ENCODE measurements at places on chromosomes 3 and 15. TPM values are rescaled to one million over a fixed set of nuclear protein-coding genes. Genes with fewer than 3 reads are reported as not detected.

DNA sequence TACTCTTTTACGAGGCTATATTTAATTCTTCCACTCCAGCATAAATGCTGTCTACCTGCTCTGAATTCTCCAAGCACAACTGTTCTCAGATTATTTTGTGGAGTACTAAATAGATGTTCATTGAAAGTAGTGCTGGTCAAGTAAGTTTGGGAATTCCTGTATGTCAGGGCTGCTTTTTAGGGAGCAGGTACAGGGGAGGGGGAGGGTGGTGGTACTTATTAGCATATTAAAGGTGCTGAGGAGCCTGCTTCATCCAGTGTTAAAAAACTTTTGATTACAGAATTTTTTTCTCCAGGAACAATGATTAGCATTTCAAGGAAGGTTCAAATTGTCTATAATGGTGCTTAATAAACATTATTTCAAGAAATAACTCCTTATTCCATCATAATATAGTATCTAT, 59.2 kb downstream of the PPM1L start:
- H3K27me3 ChIP-seq: no peaks in the 10 kb centered on the region
- H3K4me1 ChIP-seq: peaks cover 13% of the 10 kb centered on the region
- no peak overlapping the region for H3K27ac ChIP-seq
- H3K4me3 ChIP-seq: no peak overlapping the region
- no peaks in the 10 kb centered on the region for H3K36me3 ChIP-seq

GRCh38 chr3:72782521-72782920, 65.7 kb downstream of the SHQ1 start:
- no peak overlapping the region for H3K4me3 ChIP-seq
- peaks cover 7% of the 10 kb centered on the region for H3K36me3 ChIP-seq
- H3K4me1 ChIP-seq: no peaks in the 10 kb centered on the region
- no peak overlapping the region for H3K27ac ChIP-seq
- no peaks in the 10 kb centered on the region for H3K27me3 ChIP-seq

DNA sequence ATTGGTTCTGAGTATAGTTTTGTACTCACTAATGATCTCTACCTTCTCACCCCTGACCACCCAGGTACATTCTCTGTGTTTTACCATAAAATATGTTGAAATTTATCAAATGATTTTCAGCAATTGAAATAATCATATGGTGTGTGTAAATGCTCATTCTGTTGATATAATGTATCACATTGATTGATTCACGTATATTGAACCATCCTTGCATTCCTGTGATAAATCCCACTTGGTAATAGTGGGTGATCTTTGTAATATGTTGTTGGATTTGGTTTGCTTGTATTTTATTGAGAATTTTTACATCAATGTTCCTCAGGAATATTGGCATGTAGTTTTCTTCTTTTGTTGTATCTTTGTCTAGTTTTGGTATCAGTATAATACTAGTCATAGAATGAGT, 1497.6 kb downstream of the OTOL1 start:
- DNase-seq: no peak
- no peaks in the 10 kb centered on the region for H3K27me3 ChIP-seq
- no peaks in the 10 kb centered on the region for H3K4me1 ChIP-seq

DNA sequence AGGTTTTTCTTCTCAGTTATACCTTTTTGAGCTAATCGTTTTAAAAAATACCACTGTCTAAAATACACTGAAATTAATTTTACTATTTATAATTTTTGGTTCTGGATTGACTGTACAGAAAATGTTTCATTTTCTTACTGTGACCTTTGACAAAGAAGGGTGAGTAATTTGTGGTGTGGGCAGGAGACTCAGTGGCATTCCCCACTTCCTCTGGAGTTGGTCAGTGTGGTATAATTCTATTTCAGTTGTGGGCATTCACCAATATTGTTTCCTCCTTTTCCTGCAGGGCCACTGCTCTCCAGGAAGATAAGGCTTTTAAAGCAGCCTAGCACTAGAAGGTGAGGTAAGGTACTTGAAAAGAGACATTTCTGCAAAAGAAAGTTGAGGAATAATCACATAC, 6.5 kb downstream of the DAG1 start:
- H3K36me3 ChIP-seq: no peaks in the 10 kb centered on the region
- no peak overlapping the region for H3K4me3 ChIP-seq
- peaks cover 8% of the 10 kb centered on the region for H3K4me1 ChIP-seq
- H3K27me3 ChIP-seq: no peaks in the 10 kb centered on the region
- no peak overlapping the region for H3K27ac ChIP-seq
- DNase-seq: no peak

DNA sequence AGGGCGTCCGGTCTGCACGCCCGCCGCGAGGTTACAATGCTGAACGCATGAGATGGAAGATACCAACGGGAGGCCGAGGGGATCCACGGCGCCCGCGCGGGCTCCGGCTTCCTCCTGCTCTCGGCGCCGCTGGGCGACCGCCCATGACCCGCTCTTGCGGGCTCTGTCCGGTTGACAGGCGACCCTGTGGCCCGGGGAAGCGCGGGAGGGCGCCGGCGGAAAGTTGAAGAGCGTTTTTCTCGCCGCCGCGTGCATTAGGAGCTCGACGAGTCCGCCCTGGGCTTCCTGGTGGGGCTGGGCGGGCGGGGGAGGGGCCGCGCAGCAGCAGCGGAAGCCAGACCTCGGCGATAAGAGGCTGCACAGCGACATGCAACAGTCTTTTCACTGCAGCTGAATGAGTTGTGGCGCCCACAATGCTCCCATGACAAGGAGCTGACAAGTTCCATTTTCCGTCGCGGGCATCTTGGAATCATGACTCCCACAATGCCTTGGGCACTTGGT, at the start of gene MBNL1:
TSS of gene MBNL1 (plus strand) at position 375 of the 501 bp plus-strand sequence. CDS start 31,265 bp downstream, outside the sequence.
- peaks cover 73% of the 10 kb centered on the region for H3K4me1 ChIP-seq
- H3K27me3 ChIP-seq: no peaks in the 10 kb centered on the region
- H3K36me3 ChIP-seq: no peaks in the 10 kb centered on the region
- H3K4me3 ChIP-seq: peak within 1 kb of the TSS; percentile 66
- H3K27ac ChIP-seq: peak within 1 kb of the TSS; percentile 98
- peak; percentile 85 for DNase-seq

DNA sequence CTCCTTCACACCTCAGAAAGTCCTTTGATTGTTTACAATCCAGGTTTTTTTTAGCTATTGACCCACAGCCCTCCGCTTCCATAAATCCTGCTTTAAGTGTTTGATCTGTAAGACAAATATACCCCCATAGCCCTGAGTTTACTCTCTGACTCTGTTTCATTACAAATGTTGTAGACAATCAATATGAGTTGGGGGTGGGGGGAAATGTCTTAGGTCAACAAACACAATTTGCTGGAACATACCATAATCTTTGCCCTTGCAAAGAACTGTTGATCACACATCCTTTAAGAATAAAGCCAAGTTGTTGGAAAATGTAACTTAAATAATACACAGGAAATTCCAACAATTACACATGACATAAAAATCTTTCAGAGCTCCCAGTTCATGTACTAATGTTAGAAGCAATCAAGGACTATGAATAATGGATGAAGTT, 301.8 kb upstream of the SEMA6D start:
- no peaks in the 10 kb centered on the region for H3K36me3 ChIP-seq
- no peaks in the 10 kb centered on the region for H3K4me1 ChIP-seq
- H3K27ac ChIP-seq: no peak overlapping the region
- H3K4me3 ChIP-seq: no peak overlapping the region
- DNase-seq: no peak

DNA sequence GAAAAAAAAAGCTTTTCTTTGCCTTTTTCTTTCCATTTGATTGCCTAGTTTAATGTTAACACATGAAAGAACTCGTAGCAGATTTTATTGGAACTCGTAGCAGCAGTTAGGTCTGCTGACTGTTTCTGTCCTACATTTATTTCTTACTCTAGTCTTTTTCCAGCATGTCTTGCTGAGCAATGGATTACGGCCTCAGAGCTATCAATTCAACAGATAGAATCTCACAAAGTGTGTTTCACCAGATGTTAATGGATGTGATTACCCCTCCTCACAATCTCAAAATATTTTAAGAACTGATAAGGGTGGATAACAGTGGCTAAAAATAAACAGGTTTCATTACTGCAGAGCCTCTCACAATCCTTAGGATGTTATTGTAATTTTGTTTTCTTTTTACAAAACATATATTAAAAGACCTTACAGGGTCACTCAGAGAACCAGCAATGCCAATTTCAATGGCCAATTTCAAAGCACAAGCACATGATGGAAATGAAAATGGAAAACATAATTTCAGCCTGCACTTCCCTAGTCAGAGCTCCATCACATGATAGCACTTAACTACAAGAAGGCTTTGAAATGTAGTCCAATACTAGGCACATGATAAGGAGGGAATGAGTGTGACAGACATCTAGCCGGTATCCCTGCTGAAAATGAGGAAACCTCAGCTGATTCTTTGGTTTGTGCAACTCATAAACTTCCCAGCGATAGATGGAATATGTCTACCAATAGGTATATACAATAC, 838.1 kb upstream of the SEMA6D start:
- no peaks in the 10 kb centered on the region for H3K36me3 ChIP-seq
- no peak overlapping the region for H3K4me3 ChIP-seq
- H3K27me3 ChIP-seq: no peaks in the 10 kb centered on the region
- H3K27ac ChIP-seq: no peak overlapping the region

DNA sequence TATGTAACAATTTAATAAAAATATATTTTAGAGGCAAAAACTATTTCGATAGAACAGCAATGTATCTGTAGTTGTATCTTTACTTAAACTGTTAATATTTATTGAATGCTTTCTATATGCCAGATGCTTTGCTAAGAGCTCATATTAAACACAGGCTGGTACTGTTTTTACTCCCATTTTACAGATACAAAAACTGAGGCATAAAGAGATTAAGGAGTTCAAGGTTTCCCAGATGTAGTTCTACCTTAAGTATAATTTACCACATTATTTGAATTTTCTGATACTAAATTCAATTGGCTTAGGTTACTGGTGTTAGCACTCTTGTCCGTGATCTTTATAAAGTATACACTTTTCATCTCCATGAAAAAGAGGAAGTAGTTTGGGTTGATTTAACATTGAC, 149.8 kb downstream of the ROBO2 start:
- no peaks in the 10 kb centered on the region for H3K4me1 ChIP-seq
- H3K4me3 ChIP-seq: no peak overlapping the region
- no peak overlapping the region for H3K27ac ChIP-seq
- H3K27me3 ChIP-seq: no peaks in the 10 kb centered on the region
- DNase-seq: no peak

DNA sequence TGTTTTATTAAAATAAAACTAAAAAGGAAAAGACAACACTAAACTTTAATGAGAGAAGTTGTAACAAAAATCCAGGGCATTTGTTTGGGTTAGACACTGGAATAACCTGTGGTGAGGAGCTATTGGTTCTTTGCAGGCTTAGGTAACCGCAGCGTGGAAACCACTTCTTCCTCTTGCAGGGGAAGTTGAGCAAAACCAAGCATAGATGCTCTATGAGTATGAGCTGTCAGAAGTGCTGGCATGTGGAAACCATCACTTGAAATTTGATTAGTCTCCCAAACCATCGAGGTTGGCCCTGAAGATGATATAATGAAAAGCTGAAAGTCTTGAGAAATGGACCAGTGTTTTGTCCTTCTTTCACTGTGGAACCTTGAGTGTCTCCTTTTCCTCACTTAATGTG, 127.1 kb upstream of the RBMS3 start:
- no peaks in the 10 kb centered on the region for H3K27me3 ChIP-seq
- no peak overlapping the region for H3K27ac ChIP-seq
- no peaks in the 10 kb centered on the region for H3K4me1 ChIP-seq
- DNase-seq: no peak
- no peaks in the 10 kb centered on the region for H3K36me3 ChIP-seq

DNA sequence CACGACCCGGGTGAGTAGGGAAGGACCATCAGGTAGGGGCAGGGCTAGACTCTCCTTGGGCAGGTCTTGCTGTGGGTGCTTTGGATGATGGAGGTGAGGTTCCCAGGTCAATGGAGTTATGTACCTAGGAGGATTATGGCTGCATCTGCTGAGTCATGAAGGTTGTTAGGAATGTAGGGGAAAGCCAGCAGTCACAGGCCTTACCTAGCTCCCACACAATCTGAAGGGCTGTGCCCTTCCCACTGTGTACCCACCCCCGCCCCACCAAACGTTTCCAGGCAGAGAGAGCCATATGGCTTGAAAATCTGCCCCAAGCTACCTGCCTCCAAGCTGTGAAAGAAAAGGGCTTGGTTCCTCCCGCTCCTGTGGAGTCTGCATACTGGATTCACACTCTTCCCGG, 573.4 kb upstream of the DPPA4 start:
- DNase-seq: no peak
- H3K36me3 ChIP-seq: no peaks in the 10 kb centered on the region
- no peaks in the 10 kb centered on the region for H3K27me3 ChIP-seq
- H3K4me3 ChIP-seq: no peak overlapping the region

DNA sequence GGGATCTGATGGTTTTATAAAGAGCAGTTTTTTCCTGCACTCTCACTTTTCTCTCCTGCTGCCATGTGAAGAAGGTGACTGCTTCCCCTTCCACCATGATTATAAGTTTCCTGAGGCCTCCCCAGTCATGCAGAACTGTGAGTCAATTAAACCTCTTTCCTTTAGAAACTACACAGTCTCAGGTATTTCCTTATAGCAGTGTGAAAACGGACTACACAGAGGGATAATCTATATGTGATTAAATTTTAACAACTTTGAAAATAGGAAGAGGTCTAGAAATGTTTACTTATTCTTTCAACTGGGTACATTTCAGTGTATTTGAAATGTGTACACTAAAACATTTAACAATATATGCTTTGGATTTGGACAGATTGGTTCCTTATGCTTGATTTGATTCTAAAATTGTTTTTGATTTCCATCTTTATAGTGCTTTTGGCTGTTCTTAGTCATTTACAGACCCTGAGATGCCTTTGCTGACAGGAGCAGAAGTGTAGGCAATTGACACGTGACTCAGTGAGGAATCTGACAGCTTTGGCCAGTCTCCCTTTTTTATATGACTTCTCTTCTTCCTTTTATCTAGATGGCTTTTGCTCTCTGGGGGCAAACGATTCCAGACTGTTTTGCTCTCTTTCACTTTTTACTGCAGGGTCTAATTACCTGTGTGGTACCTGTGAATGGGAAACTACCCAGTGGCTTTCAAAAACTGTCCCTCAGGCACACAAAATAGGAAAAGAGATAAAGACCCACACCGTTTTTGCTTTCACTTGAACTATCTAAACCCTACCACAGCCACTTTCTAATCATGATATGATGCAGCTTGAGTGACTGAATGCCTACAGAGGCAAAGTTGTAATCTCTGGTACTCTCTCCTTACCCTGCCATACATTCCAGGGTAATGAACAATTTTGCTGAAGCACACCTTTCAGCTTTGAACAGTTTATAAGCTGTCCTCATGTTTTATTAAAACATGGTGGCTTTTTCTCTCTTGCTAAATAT, 422.6 kb downstream of the ROBO1 start:
- H3K27ac ChIP-seq: no peak overlapping the region
- DNase-seq: no peak
- no peaks in the 10 kb centered on the region for H3K36me3 ChIP-seq
- no peaks in the 10 kb centered on the region for H3K27me3 ChIP-seq
- H3K4me1 ChIP-seq: no peaks in the 10 kb centered on the region

GRCh38 chr15:41499109-41499851, 5.6 kb downstream of the ITPKA start:
- H3K36me3 ChIP-seq: no peaks in the 10 kb centered on the region
- H3K4me1 ChIP-seq: peaks cover 41% of the 10 kb centered on the region
- H3K27ac ChIP-seq: no peak overlapping the region
- H3K27me3 ChIP-seq: peaks cover 51% of the 10 kb centered on the region
- H3K4me3 ChIP-seq: no peak overlapping the region

- no peaks in the 10 kb centered on the region for H3K27me3 ChIP-seq
- H3K27ac ChIP-seq: no peak overlapping the region
- H3K4me1 ChIP-seq: no peaks in the 10 kb centered on the region
- no peak overlapping the region for H3K4me3 ChIP-seq
- no peaks in the 10 kb centered on the region for H3K36me3 ChIP-seq
These were observed 49.1 kb downstream of the TLNRD1 start for GRCh38 chr15:81049835-81050234.

UACA gene
- total RNA-seq: 38.4 TPM

SERINC4 gene
- 0.09 TPM for total RNA-seq

HTR3E gene
- total RNA-seq: not detected

CDC25A gene
- 0.77 TPM for total RNA-seq

TMEM40 gene
- 4.5 TPM for total RNA-seq

ATRIP gene
- total RNA-seq: 3.4 TPM

CCDC13 gene
- total RNA-seq: 1.2 TPM

EIF4A2 gene
- total RNA-seq: 476 TPM

MASP1 gene
- total RNA-seq: 229 TPM

Data from heart right ventricle (tissue), 16 donors.